ENCODE measurements at places on chromosomes 16 and 17. TPM values are rescaled to one million over a fixed set of nuclear protein-coding genes. Genes with fewer than 3 reads are reported as not detected.

Gene MAP2K4
- total RNA-seq: 41.7 TPM

Gene SOX8
- 0.91 TPM for total RNA-seq

Gene C16orf96
- 0.13 TPM for total RNA-seq

Gene HID1
- 0.32 TPM for total RNA-seq

Gene YBX2
- 0.13 TPM for total RNA-seq

Gene CSF3
- not detected for total RNA-seq

Gene NOMO2
- 133 TPM for total RNA-seq

Gene EVPL
- total RNA-seq: 0.11 TPM

Gene CPD
- 130 TPM for total RNA-seq

Gene TSPOAP1
- total RNA-seq: 2.9 TPM

Gene OMG
- not detected for total RNA-seq

Gene ZNF598
- 13.7 TPM for total RNA-seq

Gene TBC1D3E
- total RNA-seq: not detected

Gene COX6A2
- not detected for total RNA-seq

Gene ECI1
- total RNA-seq: 32.5 TPM

Gene CES3
- total RNA-seq: not detected

Gene C17orf107
- total RNA-seq: 2.5 TPM

Gene KRT34
- 0.13 TPM for total RNA-seq

Gene SAP30BP
- total RNA-seq: 58.1 TPM

Gene P2RX5
- 1.6 TPM for total RNA-seq

Gene TMC7
- 2.5 TPM for total RNA-seq

Gene MT4
- total RNA-seq: not detected

Gene RAB40C
- total RNA-seq: 9.8 TPM

Data from articular chondrocyte of knee joint (primary cell).